ENCODE measurements at places on chromosomes 7 and 10. TPM values are rescaled to one million over a fixed set of nuclear protein-coding genes. Genes with fewer than 3 reads are reported as not detected.

DNA sequence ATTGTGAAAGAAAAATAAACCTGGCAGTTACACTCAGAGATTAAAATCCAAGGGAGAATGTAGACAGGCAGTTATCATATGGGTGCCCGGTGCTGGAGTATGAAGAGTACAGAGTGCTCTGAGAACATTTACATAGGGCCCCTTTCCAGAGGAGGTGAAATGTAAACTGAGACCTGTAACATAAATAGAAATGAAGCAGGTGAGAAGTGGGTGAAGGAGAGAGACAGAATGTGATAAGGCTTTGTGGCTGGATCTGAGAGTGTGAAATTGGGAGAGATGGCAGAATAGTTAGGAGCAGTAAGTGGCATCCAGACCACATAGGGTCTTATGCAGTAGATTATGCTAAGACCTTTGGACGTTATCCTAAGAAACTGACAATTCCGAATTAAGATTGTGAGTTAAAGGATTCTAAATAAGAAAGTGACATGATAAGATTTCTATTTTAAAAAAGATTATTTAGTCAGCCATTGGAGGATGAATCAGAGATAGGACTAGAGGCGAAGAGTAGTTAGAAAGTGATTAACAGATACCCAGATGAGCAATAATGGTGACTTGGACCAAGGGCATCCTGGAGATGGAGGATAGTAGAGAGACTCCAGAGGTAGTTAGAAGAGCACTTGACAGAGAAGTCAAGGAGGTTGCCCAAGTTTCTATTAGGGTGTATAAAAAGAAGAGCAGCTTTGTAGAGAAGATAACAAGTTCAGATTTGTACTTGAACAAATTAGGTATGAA is 36.7 kb downstream of the DNAH11 start:
- H3K27ac ChIP-seq: no peak overlapping the region
- H3K4me1 ChIP-seq: peaks cover 11% of the 10 kb centered on the region
- H3K4me3 ChIP-seq: no peak overlapping the region
- H3K36me3 ChIP-seq: no peaks in the 10 kb centered on the region
- no peaks in the 10 kb centered on the region for H3K27me3 ChIP-seq

DNA sequence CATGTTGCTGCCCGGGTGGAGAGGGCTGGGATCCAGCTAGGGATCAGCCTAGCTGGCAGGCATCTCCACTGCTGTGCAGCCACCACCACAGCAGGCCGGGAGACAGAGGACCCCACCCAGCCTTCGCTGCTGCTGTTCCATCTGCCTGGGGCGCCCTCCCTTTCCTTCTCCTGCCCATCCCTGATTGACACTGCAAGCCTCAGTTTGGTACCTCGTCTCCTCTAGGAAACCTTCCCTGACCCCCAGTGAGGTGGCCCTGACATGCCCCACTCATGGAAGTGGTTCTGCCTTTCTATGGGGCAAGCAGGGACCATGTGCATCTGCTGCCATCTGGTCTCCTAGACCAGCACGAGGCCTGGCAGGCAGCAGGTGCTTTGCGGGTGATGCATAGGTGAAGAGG is 30.4 kb upstream of the DPYSL4 start:
- H3K27me3 ChIP-seq: no peaks in the 10 kb centered on the region
- no peak overlapping the region for H3K4me3 ChIP-seq
- H3K4me1 ChIP-seq: no peaks in the 10 kb centered on the region
- H3K36me3 ChIP-seq: no peaks in the 10 kb centered on the region
- no peak for DNase-seq

DNA sequence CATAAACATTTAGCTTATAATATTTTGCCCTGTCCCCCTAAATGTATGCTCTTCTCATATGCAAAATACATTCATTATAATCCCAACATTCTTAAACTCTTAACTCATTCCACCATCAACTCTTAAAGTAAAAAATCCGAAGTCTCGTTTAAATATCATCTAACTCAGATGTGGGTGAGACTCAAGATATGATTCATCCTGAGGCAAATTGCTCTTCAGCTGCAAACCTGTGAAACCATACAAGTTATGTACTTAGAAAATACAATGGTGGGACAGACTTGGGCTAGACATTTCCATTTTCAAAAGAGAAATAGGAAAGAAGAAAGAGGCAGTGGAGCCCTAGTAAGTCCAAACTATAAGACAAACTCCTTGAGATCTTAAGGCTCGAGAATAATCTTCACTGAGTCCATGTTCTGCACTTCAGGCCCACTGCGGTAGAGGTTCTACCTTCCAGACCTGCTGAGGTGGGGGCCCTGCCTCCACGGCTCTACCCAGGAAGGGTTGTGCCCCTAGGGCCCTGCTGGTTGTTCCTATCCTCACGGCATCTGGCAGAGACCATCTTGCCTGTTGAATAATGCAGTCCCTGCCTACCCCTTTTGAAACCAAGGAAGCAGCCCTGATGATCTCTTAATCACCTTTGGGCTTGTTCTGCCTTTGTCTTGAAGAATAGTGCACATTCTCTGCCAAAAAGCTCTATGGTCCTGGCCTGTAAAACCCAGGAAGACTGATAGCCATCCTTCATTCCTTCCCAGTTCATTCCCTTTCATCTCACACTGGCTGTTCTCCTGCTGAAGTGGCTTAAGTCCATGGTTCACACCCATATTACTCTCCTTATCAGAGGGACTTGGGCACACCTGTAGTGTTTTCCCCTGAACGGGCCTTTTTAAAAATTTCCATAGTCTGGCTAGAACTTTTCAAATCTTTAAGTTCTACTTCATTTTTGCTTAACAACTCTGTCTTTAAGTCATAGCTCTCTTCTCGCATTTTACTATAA is 37.3 kb downstream of the INPP5F start:
- no peaks in the 10 kb centered on the region for H3K36me3 ChIP-seq
- DNase-seq: no peak
- H3K4me1 ChIP-seq: peaks cover 13% of the 10 kb centered on the region
- H3K4me3 ChIP-seq: no peak overlapping the region
- H3K27ac ChIP-seq: no peak overlapping the region
- H3K27me3 ChIP-seq: no peaks in the 10 kb centered on the region

DNA sequence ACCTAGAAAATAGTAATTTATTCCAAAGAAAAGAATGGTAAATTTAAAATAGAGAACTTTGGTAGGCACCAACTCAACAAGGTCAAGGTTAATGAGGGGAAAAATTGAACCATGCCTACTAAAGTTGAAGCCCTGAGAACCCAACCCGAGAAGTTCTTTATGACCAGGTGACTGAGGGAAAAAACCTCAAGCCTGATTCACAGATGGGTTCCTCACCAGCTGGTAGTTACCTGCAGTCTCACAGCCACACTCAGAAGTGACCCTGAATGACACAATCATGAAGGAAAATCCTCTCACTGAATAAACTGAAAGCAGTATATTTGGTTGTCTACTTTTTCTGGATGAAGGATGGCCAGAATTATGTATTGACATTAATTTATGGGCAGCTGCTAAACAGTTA is 7.0 kb downstream of the C10orf67 start:
- H3K36me3 ChIP-seq: no peaks in the 10 kb centered on the region
- no peaks in the 10 kb centered on the region for H3K27me3 ChIP-seq
- peaks cover 32% of the 10 kb centered on the region for H3K4me1 ChIP-seq
- peak overlapping the region; percentile 70 for H3K27ac ChIP-seq
- no peak overlapping the region for H3K4me3 ChIP-seq
- DNase-seq: no peak

DNA sequence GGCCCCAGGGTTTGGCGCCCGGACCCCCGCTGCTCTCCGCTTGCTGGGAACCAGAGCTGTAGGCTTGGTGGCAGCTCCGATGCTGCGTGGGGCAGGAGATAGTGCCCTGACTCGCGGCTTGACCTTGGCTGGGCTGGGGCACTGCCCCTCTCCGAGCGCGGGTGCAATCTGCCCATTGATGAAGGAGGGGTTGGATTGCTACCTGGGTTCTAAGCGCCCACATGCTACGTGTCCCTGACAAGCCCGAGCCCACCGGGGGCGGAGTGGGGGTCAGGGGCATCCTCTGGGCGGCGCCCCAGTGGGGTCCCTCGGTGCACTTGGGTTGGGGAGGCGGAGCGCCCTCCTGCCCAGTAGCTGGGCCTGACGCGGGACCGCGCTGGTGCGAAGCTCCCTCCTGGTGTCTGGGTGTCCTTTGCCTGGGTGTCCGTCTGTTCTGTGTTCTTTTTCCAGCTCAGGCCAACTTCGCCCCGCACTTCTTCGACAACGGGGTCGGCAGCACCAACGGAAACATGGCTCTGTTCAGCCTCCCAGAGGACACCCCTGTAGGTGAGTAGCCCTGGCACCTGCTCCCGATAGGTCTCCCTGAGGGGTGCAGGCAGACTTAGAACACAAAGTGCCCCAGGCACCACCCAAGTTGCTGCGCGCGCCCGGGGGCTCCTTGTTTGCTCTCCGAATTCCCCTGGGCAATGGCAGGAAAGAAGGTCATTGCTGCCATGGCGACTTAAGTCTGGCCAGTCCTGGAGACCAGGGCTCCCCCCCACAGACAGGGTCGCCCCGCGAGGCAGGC is 900 bp downstream of the CDHR1 start:
- H3K27ac ChIP-seq: no peak overlapping the region
- no peak overlapping the region for H3K4me3 ChIP-seq
- H3K36me3 ChIP-seq: no peaks in the 10 kb centered on the region
- no peak for DNase-seq

EPHA1 gene
- total RNA-seq: 46.4 TPM

PDZD7 gene
- 2.8 TPM for total RNA-seq

SYPL1 gene
- total RNA-seq: 45.9 TPM

TNS3 gene
- total RNA-seq: 72.3 TPM

Measured in PC-3 (cell line).